Calu3 (cell line): ENCODE measurements at places on chromosomes 4 and X. TPM values are rescaled to one million over a fixed set of nuclear protein-coding genes. Genes with fewer than 3 reads are reported as not detected.

DNA sequence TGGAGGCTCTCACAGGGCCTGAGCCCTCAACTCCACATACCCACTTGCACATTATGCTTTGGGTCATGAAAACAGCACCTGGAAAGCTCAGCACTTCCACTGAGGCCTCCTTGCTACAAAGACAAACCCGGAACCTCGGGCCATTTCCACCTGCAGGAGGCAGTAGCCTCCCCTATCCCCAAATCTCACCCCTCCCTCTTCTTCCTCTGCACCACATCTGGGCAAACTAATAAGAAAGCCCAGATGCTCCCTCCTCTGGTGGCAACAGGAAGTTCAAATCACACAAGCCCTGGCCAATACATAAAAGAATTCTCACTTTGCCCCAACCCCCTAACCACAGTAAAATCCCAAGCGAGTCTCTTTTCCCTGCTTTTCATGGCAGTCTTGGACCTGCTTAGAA lies 136.4 kb downstream of the MAPK10 start:
- peak; percentile 49 for DNase-seq

DNA sequence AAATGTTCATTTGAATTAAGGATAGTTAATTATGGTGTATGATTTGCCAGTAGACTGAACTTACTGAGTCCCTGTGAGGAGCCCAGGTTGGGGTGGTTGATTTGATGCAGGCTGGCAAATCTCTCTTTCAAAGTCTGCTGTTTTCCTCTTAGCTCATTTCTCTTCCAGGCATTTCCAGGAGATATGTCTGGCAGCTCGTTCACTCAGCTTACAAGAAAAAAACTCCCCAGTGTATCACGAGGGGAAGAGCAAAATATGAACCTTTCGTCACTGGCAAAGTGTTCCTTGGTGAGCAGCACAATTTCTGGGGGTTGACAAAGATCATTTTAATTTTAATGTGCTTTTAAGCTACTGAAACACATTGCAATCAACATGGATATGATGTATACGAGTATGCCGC lies 244.2 kb downstream of the CBLL2 start:
- no peak for DNase-seq

- no peak for DNase-seq
These were observed 36.0 kb upstream of the ARSJ start for GRCh38 chr4:114015444-114015899.

GRCh38 chr4:7540206-7540605 lies 105.5 kb upstream of the PSAPL1 start:
- no peak for DNase-seq

The TRIM60 gene
- not detected in 2 replicates for total RNA-seq
